ENCODE measurements at places on chromosomes 12 and 14.

DNA sequence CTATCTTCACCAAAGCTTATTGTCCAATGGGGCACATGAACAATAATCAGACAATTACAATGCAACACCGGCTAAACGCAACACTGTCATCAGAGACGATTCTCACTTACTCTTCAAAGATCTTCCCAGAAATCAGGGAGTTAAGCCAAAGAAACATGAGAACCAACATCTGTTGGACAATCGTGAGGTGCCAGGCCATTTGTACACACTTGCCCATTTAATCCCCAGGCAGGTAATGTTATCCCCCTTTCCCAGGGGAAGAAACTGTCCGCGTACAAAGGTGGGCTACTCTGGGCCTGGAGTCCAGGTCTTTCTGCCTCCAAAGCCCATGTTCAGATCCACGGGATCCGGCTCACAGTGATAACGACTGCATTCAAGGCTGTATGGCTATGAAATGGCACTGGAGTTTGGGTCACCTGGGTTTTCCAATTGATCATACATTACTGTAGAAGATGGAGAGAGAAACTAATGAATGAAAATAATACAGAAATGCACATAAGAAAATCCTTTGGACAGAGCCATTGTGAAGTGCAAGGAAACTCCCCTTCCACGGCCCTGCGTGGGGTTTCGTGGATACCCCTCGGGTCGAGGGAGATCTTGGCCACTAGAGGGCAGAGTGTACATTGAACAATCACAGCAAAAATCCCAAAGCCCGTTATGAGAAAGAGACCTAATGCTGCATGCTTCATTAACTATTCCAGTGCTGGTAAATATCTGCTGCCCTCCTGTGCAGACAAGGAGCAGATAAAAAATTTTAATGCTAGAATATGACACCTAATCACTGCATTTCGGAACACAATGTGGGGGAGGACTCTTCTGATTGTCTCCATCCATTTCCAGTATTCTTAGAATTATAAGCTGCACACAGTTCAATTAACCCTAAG, 111.4 kb downstream of the EGLN3 start:
- DNase-seq = peak; percentile 16

DNA sequence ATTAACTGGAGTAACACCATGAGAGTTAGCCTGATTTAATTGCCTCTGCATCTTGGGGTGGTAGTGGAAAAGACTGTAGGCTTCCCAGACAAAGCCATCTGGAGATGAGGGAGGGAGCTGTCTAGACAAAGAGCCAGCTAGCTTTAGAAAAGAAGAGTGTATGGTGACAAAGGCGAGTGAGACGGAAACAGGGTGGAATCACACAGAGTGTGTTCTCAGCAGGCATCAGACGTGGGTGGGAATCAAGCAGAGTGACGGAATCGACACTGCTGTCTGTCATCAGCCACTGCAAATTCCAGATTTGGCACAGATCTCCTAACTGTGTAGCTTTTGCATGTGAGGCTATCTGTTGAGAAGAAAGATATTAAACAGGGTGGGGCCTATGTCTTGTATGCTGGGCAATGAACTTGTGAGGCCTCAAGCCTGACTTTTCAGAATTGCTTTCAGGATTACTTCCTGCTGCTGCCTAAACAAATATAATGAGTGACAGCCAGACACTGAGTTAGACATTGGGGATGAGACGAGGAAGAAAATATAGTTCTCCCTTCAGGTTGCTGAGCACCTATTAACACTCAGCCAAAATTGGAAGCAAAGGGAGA, 236.5 kb upstream of the GRIP1 start:
- no peak for DNase-seq

- DNase-seq = no peak
Observed at GRCh38 chr12:22808860-22809259, 183.9 kb downstream of the ETNK1 start.

GRCh38 chr12:104056419-104056972, 6.5 kb upstream of the GLT8D2 start:
- no peak for DNase-seq

GRCh38 chr12:12025799-12026386, 44.8 kb upstream of the BCL2L14 start:
- no peak for DNase-seq

GRCh38 chr12:70892593-70892992, 27.9 kb downstream of the PTPRR start:
- DNase-seq = no peak

- no peak for DNase-seq
Observed at GRCh38 chr14:55381561-55381960, 30.1 kb downstream of the ATG14 start.

GRCh38 chr14:25537846-25538455, 488.0 kb upstream of the STXBP6 start:
- no peak for DNase-seq

DNA sequence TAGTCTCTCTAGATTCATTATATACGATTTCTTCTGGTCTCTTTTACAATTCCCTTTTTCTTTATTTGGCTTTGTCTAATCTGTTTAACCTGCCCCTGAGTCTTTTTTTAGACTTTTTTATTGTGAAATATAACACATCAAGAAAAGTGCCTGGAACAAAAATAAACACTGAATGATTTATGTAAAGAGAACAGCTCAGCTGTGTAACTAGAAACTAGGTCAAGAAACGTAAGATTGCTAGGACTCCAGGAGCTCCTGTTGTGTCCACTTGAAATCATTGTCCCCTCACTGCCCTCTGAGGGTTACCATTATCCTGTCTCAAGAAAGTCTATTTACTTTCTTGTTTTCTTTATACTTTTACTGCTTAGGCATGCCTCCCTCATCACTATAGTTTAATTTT, 23.1 kb downstream of the EXD2 start:
- DNase-seq = no peak

DNA sequence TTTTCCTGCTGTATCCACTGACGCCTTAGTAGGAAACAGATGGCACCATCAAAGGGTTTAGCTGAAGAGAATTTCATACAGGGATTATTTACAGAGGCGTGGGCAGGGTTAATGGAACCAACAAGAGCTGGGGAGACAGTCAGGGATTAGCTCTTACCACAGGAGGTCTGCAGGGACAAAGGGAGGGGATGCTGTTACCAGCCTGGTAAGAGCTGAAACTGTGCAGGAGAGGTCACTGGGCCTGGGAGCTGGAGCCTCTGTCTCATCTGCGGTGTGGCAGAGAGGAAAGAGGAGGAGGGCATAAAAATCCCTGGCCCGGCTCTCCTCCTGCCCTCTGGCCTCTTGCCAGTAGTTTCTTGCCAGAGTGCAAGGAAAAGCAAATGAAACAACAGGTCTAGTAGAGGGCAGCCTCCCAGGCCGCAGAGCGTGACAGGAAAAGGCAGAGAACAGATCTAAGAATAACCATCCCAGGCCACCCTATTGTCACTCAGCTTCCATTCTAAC, 18.9 kb upstream of the POC1B start:
- DNase-seq = no peak

- peak; percentile 86 for DNase-seq
Observed at GRCh38 chr14:74488786-74489397, 4.2 kb downstream of the NPC2 start.

GRCh38 chr12:108689314-108690190, 41.8 kb downstream of the CORO1C start:
- DNase-seq = peak; percentile 88

DNA sequence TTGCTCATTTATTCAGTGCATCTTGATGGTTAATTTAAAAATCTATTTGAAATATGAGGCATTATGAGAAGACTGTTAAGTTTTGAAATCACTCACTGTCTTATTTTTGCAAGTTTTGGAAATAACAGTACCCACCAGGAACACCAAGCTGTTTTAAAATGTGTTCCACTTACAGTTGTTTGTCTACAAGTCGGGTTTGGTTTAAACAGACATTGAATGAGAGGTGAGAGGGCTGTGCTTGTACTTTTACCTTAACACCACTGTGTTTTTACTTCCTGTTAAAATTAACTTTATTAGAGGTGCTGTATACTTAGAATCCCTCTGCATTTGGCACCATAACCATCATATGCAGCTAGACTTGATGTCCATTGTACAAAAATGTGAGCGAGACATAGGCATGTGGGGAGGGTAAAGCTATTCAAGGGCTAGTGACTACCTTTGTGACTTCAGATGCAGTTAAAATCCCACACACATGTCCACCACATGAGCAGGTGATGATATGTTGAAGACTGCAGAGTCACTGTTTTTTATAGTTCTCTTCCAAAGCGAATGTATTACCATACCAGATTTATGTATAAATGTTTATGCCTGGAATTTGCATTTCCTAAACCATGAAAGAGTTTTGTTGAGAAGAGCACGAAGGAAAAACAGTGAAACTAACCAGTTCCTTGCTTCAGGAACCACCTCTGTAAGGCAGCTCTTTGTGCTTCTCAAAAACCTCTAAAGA, 12.9 kb downstream of the ELK3 start:
- DNase-seq = no peak

DNA sequence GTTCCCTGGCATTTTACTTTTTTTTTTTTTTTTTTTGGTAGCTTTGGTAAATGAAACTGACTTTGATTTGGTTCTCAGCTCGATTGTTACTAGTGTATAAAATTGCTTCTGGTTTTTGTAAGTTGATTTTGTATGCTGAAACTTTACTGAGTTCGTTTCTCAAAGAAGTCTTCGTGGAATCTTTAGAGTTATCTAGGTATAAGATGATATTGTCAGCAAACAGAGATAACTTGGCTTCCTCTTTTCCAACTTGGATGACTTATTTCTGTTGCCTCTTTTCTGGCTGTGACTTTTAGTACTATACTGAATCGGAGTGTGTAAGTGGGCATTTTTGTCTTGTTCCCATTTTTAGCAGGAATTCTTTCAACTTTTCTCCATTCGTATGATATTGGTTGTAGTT, 28.1 kb downstream of the USP15 start:
- DNase-seq = no peak

GRCh38 chr12:131425112-131426075, 285.5 kb upstream of the SFSWAP start:
- no peak for DNase-seq

DNA sequence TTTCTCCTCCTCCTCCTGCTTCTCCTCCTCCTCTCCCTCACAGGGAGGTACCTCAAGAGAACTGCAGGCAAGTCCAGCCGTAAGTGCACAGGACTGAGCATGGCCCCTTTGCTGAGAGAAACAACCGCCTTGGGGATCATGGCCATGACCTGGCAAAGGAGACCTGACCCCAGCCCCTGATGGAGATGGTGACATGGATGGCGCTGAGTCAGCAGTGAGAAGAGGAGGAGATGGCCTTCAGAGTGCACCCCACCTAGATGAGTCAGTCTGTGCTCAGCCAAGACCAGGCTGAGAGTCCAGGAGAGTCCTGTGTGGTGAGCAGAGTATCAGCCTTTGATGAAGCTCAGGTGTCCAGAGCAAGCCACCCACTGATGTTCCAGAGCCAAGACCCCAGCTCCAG, 36.4 kb downstream of the MEG3 start:
- DNase-seq = no peak

GRCh38 chr12:116368196-116369194, 91.0 kb upstream of the MED13L start:
- DNase-seq = no peak

DNA sequence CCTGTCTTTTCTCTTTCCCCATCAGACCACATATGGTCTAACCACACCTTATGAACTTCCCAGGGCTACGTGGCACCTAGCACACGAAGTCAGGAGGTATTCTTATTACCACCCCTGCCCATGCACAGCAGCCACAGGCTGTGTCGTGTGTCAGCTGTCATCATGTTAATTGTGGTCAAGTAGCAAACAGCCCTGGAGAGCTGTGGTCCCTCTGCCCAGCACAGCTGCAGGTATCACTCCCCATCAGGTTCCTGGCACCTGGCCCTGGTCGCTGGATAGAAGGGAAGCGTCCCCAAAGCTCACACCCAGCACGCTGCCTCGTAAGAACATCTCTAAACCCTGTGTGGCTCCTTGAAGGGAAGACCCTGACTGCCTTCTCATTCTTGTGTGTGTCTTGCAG, 45.4 kb downstream of the CLMN start:
- DNase-seq = no peak

DNA sequence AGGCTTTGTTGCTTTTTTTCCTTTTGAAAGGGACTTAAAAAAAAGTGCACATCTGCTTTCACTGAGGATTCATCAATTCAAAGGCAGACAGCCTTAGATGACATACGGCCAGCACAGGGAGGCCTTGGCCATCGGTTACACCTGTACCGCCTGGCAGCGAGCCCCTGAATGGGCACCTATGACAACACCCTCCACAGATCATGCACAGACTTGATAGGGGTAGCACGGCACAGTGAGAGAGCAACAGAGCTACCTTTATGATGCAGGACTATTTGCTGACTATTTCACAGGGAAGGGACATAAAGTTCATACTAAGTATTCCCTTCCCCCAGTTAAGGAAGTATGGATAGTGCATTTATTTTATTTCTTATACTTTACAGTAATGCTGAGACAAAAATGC, 137.9 kb upstream of the ARID2 start:
- no peak for DNase-seq

DNA sequence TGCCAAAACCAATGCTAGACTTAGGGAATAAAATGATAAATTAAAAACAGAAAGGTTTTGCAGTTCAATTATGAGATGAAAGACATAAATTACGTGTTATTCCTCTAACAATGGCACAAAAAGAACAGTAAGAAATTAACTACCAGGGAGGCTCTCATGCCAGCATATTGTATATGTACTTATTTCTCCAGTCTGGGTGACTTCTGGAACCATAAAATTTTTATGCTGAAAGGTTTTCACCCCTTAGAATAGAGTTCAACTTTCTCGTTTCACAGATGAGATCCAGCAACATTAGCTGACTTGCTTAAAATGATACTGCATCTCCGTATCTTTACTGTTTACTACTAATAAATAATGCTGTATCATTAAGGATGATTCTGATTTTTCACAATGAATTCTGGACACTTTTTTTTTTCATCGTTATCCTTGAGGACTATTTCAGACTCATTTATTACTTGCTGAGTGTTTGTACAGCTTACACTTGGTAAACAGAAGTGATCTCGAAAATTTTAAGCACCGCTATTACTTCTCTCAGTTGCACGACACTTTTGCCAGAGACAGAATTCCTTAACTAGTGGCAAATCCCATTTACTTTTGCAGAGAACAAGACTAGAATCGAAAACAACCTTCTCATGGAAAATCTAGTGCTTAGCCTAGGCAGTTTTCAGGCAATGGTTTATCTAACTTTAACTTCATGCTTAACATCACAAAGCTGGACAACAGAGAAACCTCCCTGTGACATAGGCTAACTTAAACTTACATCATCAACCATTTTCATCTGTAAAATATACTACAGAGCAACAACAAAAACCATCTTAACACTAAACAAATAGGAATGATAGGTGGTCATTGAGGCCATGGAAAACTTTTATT, 2.7 kb downstream of the RSRC2 start:
- no peak for DNase-seq

Data from CD14-positive monocyte (primary cell).